Left colon (tissue), 2 donors: ENCODE measurements at places on chromosomes 2 and 18.
A peak's percentile ranks its signal among the peaks of the same experiment; 100 is the strongest.

GRCh38 chr2:45123521-45124191 is 114.4 kb upstream of the SIX2 start:
- no peak for DNase-seq

DNA sequence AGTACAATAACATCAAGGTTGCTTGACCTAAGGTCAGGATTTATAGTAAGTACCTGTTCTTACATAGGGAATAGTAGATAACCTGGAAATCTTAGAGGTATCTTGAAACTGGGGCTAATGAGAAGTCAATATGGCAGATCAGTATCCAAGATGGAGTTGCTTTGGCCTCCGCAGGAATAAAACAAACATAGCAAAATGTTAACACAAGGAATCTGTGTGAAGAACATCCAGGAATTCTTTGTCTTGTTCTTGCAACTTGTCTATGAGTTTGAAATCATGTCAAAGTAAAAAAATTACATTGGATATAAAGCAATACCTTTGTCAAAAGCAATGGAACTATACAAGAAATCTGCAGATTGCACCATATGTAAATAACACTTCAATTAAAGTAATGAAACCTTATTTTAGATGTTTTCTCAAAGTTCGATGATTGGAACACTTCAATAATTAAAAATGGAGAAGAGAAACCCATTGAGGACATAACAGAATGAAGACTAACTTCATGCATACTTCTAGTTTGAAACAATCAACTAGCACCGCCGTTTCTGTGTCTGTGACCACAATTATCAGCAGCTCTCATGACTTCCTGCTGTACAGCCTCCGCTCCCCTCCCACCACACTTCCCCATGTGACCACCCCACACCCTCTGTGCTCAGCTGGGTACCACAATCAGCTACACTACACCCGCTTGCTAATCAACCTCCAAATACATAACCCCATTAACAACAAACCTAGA is 27.6 kb downstream of the C2orf76 start:
- peak; percentile 29 for DNase-seq

GRCh38 chr2:119823734-119824334 is 64.1 kb downstream of the PTPN4 start:
- DNase-seq = no peak

- DNase-seq = no peak
Observed at GRCh38 chr2:241854342-241855244, 4.1 kb downstream of the PDCD1 start.

DNA sequence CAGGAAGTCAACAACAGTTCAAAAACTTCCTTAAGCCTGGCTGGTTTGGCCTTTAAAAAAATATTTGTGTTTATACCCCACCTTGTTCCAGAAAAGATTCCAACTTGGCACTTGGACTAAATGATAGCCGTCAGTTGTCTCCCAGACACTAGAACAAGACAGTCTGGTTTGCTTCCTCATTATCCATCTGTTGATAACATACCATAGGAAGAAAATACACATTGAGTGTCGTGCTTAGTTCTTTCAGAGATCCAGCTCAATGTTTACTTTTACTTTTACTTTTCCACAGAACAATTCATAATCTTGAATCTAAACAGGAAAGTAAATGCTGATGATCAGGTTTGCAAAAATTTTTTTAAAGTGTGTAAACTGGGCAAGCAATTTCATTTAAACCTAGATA is 2.4 kb upstream of the VPS54 start:
- DNase-seq = no peak

GRCh38 chr18:68507781-68508180 is 207.1 kb downstream of the TMX3 start:
- no peak for DNase-seq

GRCh38 chr2:236947294-236947693 is 138.4 kb upstream of the COPS8 start:
- no peak for DNase-seq

DNA sequence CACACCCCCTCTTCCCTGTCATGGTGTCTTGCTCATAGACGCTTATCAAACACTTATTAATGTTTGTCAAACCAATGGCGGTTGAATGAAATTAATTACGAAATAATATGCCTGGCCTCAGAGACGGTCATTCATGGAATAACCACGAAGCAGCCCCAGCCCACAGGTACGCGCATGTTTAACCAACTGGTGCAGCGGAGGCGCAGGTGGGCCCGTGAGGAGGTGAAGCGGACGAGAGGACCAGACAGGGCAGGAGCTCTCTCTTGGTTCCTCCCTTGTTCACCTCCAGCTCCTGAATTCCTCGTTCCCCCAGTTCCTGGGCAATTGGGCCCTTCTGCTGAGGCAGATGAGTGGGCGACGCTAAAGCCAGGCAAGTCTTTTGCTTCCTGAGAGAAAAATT is 169.8 kb downstream of the TNS1 start:
- no peak for DNase-seq

GRCh38 chr2:17231394-17231965 is 286.8 kb downstream of the RAD51AP2 start:
- no peak for DNase-seq

GRCh38 chr2:100142393-100142792 is at the start of gene AFF3:
Gene AFF3 (minus strand): TSS chr2:100142590. CDS start chr2:100104454, 38,136 bp downstream.
- peak; percentile 28 for DNase-seq

- no peak for DNase-seq
Observed at GRCh38 chr2:159497256-159497655, 119.1 kb downstream of the BAZ2B start.

GRCh38 chr2:176139661-176140512 is 10.4 kb downstream of the HOXD8 start:
- DNase-seq = peak; percentile 38
